ENCODE measurements at places on chromosomes 5 and 9. TPM values are rescaled to one million over a fixed set of nuclear protein-coding genes. Genes with fewer than 3 reads are reported as not detected.

DNA sequence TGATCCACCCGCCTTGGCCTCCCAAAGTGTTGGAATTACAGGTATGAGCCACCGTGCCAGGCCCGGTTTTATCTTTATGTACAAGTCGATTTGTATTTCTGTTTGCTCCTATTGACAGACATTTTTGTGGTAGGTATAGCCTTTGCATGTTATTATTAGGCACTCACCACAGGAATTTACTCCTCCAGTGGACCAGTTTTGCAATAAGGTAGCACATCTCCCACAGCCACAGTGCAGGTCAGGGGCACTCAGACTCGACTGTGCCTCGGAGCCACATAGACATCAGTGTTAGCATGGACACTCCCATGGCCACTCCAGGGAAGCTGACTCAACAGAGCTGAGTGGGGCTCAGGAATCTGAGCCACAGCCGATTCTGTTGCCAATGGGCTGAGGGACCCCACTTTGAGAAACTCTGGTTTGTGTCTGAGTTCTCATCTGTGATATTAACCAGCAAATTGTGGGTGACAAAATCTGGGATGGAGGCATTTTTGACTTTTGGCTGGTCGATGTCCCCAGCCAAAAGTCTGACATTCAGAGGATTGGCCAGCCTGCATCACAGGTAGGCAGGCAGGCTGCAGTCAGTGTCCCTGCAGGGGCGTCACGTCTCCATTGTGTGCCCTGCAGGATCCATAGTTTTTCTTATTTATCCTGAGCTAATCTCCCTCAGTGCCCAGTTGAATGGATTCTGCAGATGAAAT is 15.0 kb upstream of the SHB start:
- H3K4me1 ChIP-seq, result peaks cover 15% of the 10 kb centered on the region
- H3K27me3 ChIP-seq, result no peaks in the 10 kb centered on the region
- H3K4me3 ChIP-seq, result no peak overlapping the region
- DNase-seq, result no peak

Gene CCIN
- total RNA-seq, result 0.20 TPM

Gene FGF10
- total RNA-seq, result 0.32 TPM

Gene CCDC192
- total RNA-seq, result 0.53 TPM

GRCh38 chr9:134299883-134300282 is 26.4 kb upstream of the RXRA start:
- H3K4me3 ChIP-seq, result no peak overlapping the region
- no peaks in the 10 kb centered on the region for H3K4me1 ChIP-seq
- no peak for DNase-seq
- no peak overlapping the region for H3K27ac ChIP-seq
- H3K27me3 ChIP-seq, result no peaks in the 10 kb centered on the region
- no peaks in the 10 kb centered on the region for H3K36me3 ChIP-seq

Gene NTNG2
- 3.1 TPM for total RNA-seq

- no peak overlapping the region for H3K27ac ChIP-seq
- peaks cover 80% of the 10 kb centered on the region for H3K36me3 ChIP-seq
- no peaks in the 10 kb centered on the region for H3K27me3 ChIP-seq
- DNase-seq, result no peak
- no peak overlapping the region for H3K4me3 ChIP-seq
- no peaks in the 10 kb centered on the region for H3K4me1 ChIP-seq
These were observed 13.6 kb downstream of the CCNH start for GRCh38 chr5:87398981-87399614.

DNA sequence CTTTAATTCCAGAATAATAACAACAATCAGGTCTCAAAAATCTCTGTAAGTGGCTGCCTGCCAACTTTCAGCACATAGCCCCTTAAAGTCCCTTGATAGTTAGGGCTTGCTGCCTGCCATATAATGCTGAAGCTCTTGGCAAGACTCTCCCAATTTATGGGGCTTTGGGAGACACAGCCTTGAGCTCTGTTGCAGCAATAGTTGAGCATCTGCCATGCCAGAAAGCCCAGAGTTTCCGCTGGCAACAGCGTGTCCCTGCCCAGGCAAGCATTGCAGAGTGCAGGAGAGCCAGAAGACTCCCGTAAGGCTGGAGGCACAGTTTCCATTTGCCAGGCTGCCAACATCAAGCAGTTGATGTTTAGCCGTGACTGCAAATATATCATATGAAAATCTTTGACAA is 678.5 kb upstream of the NUDT12 start:
- no peak overlapping the region for H3K4me3 ChIP-seq
- no peak for DNase-seq
- no peaks in the 10 kb centered on the region for H3K27me3 ChIP-seq
- no peaks in the 10 kb centered on the region for H3K4me1 ChIP-seq

Gene KIF4B
- total RNA-seq, result not detected

GRCh38 chr5:122030251-122030650 is 47.8 kb downstream of the LOX start:
- H3K36me3 ChIP-seq, result peaks cover 11% of the 10 kb centered on the region
- no peak for DNase-seq
- no peak overlapping the region for H3K4me3 ChIP-seq

DNA sequence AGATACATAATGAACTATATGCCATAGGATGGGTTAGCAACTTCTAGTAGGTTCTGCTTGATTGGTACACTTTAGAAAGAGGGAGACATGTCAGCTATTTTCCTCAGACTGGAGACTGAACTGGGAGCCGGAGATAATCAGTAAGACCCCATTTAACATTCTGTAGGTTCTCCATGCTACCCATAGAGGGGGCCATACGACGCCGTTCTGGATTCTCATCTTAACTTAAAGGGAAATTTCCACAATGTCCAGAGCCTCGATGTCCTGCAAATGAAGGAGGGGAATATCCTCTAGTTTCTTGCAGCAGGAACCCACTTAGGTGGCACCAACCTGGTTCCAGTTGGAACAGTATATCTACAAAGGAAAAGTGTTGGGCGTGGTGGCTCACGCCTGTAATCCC is 22.3 kb upstream of the NPM1 start:
- no peak overlapping the region for H3K27ac ChIP-seq
- no peaks in the 10 kb centered on the region for H3K36me3 ChIP-seq
- DNase-seq, result peak; percentile 34

GRCh38 chr5:96816411-96816939 is 8.7 kb upstream of the ERAP1 start:
- no peak overlapping the region for H3K4me3 ChIP-seq
- H3K36me3 ChIP-seq, result no peaks in the 10 kb centered on the region
- peak; percentile 14 for DNase-seq
- H3K27me3 ChIP-seq, result no peaks in the 10 kb centered on the region

GRCh38 chr5:54383225-54383901 is 72.1 kb upstream of the HSPB3 start:
- no peak for DNase-seq
- peaks cover 13% of the 10 kb centered on the region for H3K36me3 ChIP-seq
- peaks cover 6% of the 10 kb centered on the region for H3K4me1 ChIP-seq
- H3K27me3 ChIP-seq, result no peaks in the 10 kb centered on the region
- H3K4me3 ChIP-seq, result no peak overlapping the region

Gene DDX4
- 0.32 TPM for total RNA-seq

GRCh38 chr9:69317894-69318293 is 7.1 kb upstream of the ENTREP1 start:
- no peak overlapping the region for H3K27ac ChIP-seq
- peaks cover 29% of the 10 kb centered on the region for H3K36me3 ChIP-seq
- peaks cover 34% of the 10 kb centered on the region for H3K4me1 ChIP-seq
- H3K27me3 ChIP-seq, result peaks cover 6% of the 10 kb centered on the region
- DNase-seq, result no peak
- H3K4me3 ChIP-seq, result no peak overlapping the region

Gene ACTBL2
- total RNA-seq, result not detected

DNA sequence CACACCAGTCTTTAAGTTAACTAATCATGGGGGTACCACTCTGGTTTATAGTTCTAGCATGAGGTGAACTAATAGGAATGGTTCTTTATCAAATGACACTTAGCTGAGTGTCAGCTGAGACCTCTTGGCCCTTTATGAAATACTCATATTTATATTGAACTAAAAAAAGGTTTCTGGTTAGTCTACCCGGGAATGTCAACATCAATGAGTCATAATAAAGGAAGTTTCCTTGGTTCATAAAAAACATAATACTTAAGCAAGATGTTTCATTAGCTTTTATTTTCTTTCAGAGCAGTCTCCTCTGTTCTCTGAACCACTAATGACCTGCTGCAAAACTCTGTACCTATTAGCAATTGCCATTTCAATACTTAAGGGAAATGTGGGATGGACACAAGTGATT is 13.7 kb downstream of the DAB2 start:
- no peaks in the 10 kb centered on the region for H3K27me3 ChIP-seq
- no peak overlapping the region for H3K4me3 ChIP-seq
- H3K4me1 ChIP-seq, result peaks cover 24% of the 10 kb centered on the region
- no peaks in the 10 kb centered on the region for H3K36me3 ChIP-seq
- H3K27ac ChIP-seq, result no peak overlapping the region
- no peak for DNase-seq

DNA sequence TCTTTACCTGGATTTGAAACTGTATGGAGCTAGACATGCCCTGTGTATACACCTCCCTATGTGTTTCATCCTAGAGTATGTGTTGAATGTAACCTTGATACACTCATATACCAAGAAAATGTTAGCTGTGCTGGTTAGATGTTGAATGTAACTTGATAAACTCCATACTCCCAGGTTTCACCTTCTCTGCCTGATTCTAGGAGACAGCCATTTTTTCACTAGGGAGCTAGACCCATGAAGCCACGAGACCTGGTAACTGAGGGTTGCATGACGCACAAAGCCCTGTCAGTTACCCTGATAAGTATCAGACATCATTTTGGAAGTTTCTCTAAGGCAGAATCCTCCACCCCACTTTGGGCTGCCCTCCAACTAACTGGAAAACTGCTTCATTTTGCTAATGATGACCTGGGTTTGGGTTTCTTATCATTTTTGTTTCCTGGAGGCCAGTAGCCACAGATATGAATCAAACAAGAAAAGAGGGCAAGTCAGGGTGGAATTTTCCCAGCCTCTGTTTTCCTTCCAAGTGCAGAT is 478.5 kb upstream of the KIF2A start:
- H3K36me3 ChIP-seq, result no peaks in the 10 kb centered on the region
- H3K4me3 ChIP-seq, result no peak overlapping the region
- H3K27ac ChIP-seq, result no peak overlapping the region

DNA sequence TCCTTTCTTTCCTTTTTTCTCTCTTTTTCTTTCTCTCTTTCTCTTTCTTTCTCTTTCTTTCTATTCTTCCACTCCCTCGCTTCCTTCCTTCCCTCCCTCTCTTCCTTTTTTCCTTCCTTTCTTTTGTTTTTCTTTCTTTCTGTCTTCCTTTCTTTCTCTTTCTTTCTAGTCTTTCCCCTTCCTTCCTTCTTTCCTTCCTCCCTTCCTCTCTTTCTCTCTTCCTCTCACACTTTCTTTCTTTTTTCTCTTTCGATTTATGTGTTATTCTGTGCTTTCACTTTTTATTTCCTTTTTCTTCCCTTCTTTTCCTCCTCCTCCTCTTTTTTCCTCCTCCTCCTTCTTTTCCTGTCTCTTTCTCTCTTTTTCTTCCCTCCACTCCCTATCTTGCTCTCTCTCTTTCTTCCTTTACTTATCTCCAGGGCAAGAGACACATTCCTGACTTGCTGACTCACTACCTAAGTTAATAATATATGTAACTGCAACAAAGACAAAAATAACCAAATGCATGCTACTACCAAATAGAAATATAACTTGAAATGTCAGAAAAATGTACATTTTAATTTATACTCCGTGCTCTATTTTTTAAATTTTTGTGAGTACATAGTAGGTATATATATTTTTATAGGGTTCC is 445.5 kb downstream of the GABRG2 start:
- H3K4me1 ChIP-seq, result no peaks in the 10 kb centered on the region
- H3K4me3 ChIP-seq, result no peak overlapping the region
- no peak for DNase-seq
- no peaks in the 10 kb centered on the region for H3K36me3 ChIP-seq

DNA sequence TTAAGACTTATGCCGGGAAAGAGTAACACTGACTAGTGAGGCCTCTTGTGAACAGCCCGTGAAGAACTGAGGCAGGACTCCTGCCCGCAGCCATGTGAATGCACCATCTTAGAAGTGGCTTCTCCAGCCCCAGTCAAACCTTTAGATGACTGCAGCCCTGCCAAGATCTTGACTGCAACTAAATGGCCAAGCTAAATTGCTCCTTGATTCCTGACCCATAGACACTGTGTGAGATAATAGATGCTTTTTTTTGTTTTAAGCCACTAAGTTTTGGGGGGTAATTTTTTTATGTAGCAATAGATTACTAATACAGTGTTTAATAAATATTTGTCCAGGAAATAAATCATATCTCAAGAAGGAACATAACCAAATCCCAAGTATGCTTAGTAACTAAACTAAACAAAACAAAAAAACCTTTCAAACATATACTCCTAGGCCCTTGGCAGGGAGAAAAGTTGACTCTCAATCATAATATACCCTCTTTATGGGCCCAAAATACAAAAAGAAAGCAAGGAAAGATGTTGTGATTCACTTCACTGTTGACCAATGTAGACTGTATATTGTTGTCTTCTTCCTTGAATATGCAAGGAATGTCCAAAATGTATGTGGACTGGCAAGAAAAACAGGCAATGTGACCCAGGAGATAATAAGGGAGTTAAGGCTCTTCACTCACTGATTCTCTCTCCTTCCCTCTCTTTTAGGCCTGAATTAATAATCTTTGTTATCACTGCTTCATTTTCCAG is 79.7 kb upstream of the ZNF366 start:
- peaks cover 3% of the 10 kb centered on the region for H3K36me3 ChIP-seq
- H3K27ac ChIP-seq, result no peak overlapping the region
- peaks cover 6% of the 10 kb centered on the region for H3K4me1 ChIP-seq
- H3K27me3 ChIP-seq, result no peaks in the 10 kb centered on the region
- DNase-seq, result no peak

GRCh38 chr9:18333157-18333556 is 140.8 kb upstream of the ADAMTSL1 start:
- peaks cover 22% of the 10 kb centered on the region for H3K4me1 ChIP-seq
- no peaks in the 10 kb centered on the region for H3K27me3 ChIP-seq
- no peak for DNase-seq
- H3K27ac ChIP-seq, result no peak overlapping the region
- no peak overlapping the region for H3K4me3 ChIP-seq

Gene PCDHA2
- total RNA-seq, result 2.1 TPM

Gene FGFR4
- total RNA-seq, result 111 TPM

Gene ZNF658
- 5.0 TPM for total RNA-seq

GRCh38 chr5:36138900-36139683 is 12.6 kb downstream of the LMBRD2 start:
- H3K4me3 ChIP-seq, result no peak overlapping the region
- no peak overlapping the region for H3K27ac ChIP-seq
- no peak for DNase-seq
- no peaks in the 10 kb centered on the region for H3K4me1 ChIP-seq

DNA sequence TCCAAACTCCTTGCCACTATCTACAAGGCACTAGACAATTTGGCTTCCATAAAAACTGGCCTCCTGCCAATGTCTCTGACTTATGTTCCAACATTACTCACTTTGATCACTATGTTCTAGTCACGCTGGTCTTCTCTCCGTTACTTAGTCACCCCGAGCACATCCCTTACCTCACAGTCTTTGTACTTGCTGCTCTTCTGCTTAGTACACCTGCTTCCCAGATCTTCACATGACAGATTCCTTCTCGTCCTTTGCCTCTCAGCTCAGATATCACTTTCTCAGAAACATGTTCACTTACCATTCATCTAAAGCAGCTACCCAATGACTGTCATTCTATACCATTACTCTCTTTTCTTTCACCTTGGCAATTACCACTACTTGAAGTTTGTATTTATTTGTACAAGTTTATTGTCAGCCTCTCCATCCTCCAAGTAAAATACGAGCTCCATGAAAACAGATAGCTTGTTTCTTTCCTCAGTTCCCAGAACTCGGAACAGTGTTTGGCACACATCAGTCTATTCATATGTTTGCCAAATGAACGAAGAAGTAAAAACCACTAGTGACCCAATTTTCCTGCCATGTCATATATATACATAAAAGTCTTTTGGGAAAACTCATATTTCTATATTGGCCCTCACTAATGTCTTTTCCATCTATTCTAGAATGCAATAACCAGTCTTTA is 5.9 kb upstream of the SLC22A5 start:
- no peak overlapping the region for H3K27ac ChIP-seq
- no peak overlapping the region for H3K4me3 ChIP-seq
- no peaks in the 10 kb centered on the region for H3K36me3 ChIP-seq
- H3K27me3 ChIP-seq, result no peaks in the 10 kb centered on the region
- DNase-seq, result no peak
